ENCODE measurements at places on chromosomes 5 and 9.

- no peak for DNase-seq
Observed at GRCh38 chr5:60435808-60436207, 264.2 kb downstream of the DEPDC1B start.

- no peak for DNase-seq
Observed at GRCh38 chr5:143139585-143139984, 263.9 kb downstream of the NR3C1 start.

DNA sequence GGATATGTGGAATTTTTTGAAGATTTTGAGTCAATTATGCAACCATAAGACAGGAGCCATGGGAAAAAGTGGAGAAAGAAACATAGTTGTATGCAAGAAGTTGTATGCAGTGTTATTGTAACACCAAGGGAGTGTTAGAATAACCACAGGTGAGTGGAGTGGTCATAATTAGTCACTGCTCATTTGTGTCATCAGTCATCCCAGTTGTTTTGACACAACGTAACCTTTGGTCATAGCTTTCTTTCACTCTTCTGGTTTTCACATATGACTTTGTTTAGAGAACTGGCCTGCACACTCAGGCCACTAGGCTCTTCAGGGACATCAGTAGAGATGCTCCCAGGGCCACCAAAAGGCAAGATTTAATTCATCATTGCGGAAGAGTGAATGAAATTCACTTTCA is 158.7 kb upstream of the HMHB1 start:
- no peak for DNase-seq

- no peak for DNase-seq
Observed at GRCh38 chr9:106890608-106891007, 27.6 kb downstream of the ZNF462 start.

DNA sequence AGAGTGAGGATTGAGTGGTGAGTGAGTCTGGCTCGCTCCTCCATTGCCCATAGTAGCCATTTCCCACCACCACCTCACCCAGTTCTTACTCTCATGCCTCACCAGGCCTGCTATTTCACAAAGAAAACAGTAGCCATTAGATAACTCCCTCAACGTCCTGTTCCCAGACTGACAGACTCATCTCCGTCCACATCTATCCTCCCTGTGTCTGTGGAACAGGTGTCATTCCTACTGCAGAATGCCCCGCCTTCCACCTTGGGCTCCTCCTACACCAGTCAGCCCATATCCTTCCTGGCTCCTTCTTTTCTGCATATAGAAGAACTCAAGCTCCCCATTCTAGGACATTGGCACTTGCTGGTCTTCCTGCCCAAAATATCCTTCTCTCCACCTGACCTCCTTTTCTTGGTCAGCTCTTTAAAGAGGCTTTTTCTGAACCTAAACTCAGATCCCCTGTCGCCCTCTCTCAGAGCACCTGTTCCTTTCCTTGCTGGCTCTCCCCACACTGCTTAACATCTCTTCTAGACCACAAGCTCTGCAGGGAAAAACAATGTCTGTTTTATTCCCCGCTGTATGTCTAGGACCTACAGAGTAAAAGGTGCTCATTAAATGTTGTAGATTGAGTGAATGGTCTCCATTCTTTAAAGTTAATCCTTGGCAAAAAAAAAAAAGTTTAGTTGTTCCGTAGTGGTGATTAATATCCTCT is 3.2 kb downstream of the TNFAIP8 start:
- no peak for DNase-seq

DNA sequence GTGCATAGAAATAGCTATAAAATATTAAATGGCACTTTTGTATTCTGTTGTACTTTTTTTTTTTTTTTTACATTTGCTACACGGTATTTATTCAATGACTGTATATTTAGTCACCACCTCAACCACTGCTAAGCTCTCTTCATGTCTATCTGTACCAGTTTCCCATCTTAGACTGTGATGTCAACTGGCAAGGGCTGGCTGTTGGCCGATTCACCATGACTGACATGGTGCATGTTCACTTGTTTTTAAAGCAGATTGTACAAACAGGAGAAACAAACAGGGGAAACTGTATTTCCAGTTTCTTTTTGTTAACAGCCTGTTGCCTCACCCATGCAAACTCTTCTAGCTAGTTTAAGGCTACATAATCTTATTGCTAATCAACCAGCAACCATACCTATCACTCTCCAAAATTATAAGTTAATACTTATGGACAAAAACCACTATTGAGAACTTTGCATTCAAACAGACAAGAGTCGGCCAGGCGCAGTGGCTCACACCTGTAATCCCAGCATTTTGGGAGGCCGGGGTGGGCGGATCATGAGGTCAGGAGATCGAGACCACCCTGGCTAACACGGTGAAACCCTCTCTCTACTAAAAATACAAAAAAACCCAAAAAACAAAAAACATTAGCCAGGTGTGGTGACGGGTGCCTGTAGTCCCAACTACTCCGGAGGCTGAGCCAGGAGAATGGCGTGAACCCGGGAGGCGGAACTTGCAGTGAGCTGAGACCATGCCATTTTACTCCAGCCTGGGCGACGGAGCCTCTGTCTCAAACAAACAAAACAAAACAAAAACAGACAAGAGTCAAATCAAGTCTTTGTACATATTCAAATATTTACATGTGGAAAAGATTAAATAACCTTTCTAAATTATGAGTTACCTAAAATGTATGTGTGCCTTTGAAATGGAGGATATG is 13.2 kb downstream of the ZFAND5 start:
- DNase-seq = peak; percentile 80

GRCh38 chr5:113219695-113220094 is 215.1 kb downstream of the TSSK1B start:
- DNase-seq = no peak

GRCh38 chr5:176726746-176727527 is 79.7 kb downstream of the TSPAN17 start:
- no peak for DNase-seq

GRCh38 chr9:7332780-7333179 is 466.8 kb downstream of the DMAC1 start:
- DNase-seq = no peak

- no peak for DNase-seq
Observed at GRCh38 chr9:1918622-1919021, 96.5 kb upstream of the SMARCA2 start.

DNA sequence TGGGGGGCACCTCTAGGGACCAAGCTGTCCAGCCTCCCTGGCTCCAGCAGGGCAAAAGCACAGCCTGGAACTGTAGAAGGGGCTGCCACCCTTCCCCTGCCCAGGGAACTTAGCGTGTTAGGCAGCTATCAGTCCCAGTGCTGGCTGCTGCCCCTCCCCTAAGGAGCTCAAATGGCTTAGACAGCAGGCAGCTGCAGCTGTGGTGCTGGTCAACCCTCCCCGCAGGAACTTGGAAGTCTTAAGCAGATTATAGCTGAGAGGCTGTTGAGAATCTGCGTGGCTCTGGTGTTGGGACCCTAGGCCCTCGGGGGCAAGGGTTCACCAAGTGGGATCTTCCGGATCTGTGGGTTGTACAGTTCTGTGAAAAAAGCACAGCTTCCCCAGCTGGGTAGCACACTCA is 536.5 kb upstream of the CDH10 start:
- DNase-seq = no peak

- no peak for DNase-seq
Observed at GRCh38 chr5:77937015-77937908, 161.1 kb upstream of the TBCA start.

DNA sequence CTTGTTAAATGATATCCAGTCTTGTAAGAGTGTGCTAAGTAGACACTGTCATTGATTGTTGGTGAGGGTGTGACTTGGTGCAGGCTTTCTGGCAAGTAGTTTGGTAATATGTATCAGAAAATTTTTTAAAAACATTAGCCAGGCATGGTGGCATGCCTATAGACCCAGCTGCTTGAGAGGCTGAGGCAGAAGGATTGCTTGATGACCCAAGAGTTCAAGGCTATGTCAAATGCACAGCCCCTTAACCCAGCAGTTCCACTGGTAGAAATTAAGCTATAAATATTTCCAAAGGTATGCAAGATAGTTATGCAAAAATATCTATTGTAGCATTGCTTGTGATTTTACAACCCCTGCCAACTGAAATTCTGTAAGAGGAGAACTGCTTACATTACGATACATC is 24.2 kb downstream of the ZBTB43 start:
- peak; percentile 7 for DNase-seq

GRCh38 chr9:37555786-37556185 is 20.4 kb downstream of the FBXO10 start:
- peak; percentile 64 for DNase-seq

GRCh38 chr5:96794757-96795156 is 13.0 kb downstream of the ERAP1 start:
- DNase-seq = no peak

GRCh38 chr9:109538346-109538745 is 40.2 kb upstream of the PTPN3 start:
- DNase-seq = no peak

- peak; percentile 13 for DNase-seq
Observed at GRCh38 chr9:94813379-94813778, 86.9 kb downstream of the AOPEP start.

- DNase-seq = peak; percentile 46
Observed at GRCh38 chr9:129176701-129177442, 1.2 kb downstream of the IER5L start.

DNA sequence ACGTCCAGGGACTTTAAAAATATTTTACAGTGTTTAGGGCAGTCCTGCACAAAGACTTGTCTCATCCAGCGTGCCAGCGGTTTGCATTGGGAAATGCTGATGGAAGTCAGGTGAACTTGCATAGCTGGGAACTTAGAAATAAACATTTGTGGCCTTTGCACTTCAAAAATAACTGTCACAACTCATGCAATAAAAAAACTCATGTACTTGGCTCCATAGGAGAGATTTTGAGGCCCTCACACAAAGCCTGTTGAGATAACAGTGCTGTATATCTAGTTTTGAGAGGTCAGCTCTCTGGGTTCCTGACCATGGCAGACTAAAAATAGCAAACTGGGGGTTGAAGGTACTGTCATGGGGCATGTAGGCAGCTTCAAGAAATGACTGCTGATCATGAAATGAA is 5.5 kb downstream of the COMMD10 start:
- DNase-seq = no peak

GRCh38 chr9:126222835-126223431 is 103.7 kb upstream of the MVB12B start:
- no peak for DNase-seq

DNA sequence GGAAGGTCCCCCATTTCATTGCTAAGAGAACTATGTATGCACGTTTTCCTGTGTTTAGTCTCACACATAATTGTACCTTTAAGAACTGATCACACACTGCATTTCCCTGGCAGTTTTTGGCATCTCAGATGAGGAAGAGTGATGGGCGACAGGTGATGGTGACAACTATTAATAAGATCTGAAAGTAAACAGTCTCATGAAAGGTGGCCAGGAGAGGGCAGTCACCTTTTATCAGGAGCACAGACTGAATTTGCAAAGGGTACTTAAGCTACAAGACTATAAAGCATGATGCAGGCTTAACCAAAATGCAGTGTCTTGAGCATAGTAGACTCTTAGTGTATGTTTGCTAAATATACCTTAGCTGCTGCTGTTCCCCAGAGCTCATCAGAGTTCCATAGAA is 91.5 kb downstream of the GHR start:
- DNase-seq = no peak

GRCh38 chr9:129278391-129279237 is 100.6 kb upstream of the IER5L start:
- peak; percentile 57 for DNase-seq

GRCh38 chr9:97975376-97975775 is 7.8 kb upstream of the ANP32B start:
- DNase-seq = no peak

DNA sequence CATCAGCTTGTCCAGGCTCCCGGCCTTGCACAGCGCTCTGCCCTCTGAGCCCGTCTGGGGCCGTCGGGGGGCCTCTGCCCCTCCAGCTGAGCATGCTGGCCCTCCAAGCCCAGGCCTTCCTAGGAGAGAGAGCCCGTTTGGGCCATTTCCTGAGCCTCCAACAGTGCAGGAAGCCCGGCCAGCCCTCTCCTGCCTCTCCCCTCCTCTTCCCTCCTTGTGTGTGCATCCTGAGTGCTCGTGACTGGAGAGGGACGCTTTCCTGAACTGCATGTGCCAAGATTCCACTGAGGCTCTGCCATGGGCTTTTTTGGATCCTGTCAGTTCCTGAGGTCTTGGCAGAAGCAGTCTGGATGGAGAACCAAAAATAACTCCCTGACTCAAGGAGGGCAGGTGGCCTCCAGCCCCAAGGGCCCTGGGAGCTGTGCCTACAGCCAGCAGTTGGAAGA is 15.6 kb downstream of the OLFM1 start:
- no peak for DNase-seq

DNA sequence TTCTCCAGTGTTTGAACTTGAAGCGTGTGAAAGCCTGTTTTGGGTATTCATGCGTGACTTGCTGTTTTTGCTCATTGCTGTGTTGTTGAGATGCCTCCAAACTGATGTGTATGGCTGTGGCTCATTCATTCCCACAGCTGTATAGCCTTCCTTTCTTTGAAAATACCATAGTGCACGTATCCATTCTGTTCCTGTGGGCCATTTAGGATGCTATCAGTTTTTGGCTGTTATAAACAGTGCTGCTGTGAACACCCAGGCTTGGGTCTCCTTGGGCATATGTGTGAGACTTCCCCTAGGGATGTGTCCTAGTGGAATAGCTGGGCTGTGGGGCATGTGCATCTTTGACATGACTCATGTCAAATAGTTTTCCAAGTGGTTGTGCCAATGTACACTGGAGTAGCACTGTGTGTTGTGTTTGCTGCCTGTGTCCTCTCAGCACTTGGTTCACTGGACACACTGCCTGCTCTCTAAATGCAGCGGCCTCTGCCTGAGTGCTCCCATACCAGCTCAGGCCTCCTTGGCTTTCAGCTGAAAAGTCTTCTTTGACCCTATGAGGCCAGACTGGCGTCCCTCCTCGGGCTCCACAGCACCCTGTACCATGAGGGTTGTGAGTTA is 102.6 kb upstream of the TBC1D2 start:
- peak; percentile 79 for DNase-seq

DNA sequence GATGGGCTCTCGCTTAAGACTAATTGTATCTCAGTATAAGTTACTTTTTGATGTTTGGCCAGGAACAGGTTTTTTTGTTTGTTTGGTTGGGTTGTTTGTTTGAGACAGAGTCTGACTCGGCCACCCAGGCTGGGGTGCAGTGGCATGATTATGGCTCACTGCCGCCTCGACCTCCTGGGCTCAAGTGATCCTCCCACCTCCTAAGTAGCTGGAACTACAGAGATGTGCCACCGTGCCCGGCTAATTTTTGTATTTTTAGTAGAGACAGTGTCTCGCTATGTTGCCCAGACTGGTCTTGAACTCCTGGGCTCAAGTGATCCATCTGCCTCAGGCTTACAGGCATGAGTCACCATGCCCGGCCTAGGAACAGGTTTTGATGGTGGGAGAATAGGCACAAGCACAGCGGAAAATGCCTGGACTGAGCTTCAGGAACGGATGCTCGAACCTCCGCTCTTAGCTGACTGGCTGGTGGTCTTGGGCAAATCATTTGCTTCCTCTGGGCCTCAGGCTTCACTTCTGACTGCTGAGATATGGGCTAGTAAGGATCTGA is 11.4 kb upstream of the SYNPO start:
- no peak for DNase-seq

DNA sequence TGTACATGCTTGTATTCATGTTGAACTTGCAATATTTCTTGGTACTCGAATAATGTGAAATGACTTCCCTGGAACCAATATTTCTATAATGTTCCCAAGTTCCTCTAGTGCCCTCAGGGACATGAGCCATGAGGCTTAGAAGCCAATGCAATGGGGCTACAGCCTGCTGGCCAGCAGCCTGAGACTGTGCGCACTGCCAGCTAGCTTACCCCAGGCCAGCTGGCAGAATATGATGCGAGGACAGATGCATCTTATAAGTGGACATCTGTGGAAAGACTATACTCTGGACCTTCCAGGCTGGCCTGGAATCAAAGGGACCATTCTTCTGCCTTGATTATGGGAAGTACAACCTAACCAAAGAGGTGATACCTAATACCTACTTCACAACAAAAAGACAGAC is 1862.0 kb upstream of the ACO1 start:
- DNase-seq = no peak

All from EH (cell line).